ENCODE measurements at places on chromosomes 16 and 17.

DNA sequence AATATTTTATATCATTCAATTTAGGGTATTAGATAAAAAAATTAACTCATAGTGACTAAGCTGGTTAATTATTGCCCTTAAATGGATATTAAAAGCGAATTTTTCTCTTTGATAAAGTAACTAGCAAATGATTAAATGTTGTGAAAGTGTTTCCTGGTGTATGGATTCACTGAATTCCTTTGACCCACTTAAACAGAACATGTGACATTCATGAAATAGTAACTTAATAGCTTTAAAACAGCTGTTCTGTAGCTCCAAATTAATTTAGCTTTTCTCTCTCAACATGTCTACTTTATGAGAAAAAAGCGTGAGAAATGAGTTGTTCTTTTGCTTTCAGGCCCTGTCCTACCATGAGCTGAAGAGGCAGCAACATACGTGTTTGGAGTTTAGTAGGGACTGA is 36.4 kb upstream of the APPBP2 start:
- no peak for DNase-seq

DNA sequence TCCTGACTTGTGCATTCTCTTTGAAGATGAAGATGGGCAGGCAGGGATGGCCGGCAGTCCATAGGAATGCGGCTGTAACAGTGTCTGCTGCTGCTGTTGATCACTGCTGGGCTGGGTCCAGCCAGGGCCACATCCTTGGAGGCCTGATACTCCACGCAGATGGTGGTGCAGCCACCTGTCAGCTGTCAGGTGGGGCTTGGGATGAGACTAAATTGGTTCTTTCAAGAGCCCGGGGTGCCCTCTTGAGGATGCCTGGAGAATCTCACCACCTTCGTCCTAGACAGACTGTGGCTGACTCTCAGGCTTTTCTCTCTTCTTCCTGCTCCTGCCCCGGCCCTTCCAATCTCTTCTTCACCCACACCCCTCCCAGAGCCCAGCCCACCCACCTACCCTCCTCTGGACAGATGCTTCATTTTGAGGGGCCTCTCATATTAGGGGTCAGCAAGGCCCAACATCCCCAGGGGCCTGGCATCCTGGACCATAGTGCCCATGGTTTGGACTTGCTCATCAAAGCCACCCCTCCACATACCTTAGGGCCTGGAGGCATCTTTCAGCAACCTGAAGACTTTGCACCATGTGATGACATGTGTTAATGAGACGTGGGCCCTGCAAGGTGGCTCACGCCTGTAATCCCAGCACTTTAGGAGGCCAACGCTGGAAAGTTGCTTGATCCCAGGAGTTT is 19.1 kb downstream of the OSBPL7 start:
- DNase-seq, result peak; percentile 51

DNA sequence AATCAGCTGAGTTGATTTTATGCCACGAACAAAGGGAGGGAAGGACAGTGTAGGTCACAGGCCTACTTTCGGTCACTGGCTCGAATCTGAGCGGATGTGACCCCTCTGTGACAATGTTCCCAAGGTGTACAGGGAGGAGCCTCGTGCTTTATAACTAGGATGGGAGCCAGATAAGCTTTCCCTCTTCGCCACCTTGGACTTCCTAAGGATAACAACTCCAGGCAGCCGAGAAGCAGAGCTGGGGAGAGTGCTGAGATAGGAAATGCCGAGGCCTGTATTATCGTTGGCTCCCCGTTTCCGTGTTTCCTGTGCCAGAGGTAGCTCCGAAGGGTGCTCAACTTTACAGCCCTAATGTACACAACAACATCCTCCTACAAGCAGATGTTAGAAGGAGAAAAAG is 217.8 kb upstream of the IRX3 start:
- no peak for DNase-seq

DNA sequence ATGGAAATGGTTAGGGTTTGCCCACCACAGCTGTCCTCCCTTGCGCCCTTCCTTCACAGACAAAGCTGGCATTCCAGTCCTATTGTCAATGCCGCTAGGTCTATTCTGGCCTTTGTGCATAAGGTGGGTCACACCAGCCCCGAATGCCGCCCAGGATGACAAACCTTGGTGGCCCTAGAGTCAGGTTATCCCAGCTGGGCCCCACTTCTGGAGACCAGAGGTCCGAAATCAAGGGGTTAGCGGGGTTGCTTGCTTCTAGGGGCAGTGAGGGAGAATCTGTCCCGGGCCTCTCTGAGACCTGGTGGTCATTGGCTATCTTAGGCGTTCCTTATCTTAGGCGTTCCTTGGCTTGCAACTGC is 472.1 kb downstream of the SOX9 start:
- DNase-seq, result no peak

DNA sequence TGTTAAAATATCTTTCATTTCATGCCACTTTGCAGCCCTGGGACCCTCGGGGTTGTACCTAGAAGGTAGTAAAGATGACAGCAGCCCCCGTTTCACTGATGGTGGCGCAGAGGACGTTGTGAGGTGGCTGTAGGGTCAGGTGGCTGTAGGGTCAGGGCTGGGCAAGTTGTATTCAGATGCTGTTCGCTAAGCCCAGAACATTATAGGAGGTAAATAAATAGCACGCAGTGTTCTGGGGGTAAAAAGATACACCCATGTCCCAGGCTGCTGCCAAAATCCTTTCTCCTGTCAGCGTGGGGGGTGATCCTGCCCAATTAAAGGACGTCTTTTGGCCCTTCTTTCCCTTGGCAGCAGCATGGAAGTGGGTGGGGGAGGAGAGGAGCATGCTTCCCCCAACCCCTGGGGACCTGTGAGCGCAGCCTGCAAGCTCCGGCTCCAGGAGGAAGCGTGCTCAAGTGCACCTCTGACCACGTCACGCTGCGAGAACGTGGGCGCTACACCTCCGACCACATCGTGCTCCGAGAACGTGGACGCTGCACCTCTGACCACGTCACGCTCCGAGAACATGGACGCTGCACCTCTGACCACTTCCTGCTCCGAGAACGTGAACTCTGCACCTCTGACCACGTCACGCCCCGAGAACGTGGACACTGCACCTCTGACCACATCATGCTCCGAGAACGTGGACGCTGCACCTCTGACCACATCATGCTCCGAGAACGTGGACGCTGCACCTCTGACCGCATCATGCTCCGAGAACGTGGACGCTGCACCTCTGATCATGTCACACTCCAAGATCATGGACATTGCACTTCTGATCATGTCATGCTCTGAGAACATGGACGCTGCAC is 182.1 kb downstream of the RPTOR start:
- DNase-seq, result no peak

DNA sequence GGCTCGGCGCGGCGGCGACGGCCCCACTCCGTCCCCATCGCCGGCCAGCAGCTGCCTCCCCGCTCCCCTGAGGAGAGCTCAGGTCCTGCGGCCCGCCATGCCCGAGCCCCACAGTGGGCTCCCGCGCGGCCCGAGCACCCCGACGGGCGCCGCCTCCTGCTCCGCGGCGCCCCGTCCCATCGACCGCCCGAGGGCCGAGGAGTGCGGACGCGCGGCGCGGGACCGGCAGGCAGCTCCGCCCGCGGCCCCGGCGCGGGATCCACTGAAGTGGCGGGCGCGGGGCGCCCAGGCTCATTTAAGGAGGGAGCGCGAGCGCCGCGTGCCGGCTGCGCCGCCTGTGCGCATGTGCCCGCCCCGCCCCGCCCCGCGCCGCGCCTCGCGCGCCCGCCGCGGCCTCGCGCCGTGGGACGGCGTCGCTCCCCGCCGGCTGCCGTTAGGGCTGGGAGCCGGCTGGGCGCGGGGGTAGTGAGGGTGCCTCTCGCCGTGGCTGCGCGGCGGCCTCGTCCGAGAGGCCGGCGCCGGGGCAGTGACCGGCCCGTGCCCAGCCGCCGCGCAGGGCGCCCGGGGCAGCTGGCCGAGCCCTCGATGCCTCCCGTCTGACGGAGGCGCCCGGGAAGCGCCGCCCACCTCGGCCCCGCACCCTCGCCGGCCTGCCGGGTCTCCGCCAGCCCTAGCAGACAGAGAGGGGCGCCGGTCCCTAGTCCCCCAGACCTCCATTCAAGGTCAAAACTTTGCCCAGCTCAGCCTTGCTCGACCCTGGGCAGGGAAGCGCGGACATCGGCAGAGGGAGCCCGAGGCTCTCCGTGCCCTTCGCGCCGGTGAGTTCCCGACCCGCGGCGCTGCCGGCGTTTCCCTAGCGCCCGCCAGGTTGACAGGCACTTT is at the start of gene NETO2:
Gene NETO2 (minus strand): TSS at position 269 of the 882 bp plus-strand sequence. CDS start 333 bp downstream, outside the sequence.
- DNase-seq, result peak; percentile 58

- DNase-seq, result no peak
These were observed 122.3 kb upstream of the CIBAR2 start for GRCh38 chr16:85234310-85235204.

DNA sequence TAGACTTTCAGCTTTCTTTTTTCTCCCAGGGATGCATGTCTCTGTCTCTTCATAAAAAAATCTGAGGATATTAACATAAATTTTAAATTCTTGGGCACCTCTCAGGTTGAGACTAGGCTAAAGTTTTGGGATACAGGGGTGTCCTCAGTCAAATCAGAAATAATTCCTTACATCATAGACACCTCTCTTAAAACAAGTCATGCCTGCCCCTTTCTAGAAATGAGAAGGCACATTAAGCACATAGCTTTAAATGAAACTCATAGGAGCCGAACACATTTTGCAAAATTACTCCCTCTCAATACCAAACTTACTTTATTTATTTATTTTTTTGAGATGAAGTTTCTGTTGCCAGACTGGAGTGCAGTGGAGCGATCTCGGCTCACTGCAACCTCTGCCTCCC is 67.3 kb upstream of the BCAR1 start:
- no peak for DNase-seq

DNA sequence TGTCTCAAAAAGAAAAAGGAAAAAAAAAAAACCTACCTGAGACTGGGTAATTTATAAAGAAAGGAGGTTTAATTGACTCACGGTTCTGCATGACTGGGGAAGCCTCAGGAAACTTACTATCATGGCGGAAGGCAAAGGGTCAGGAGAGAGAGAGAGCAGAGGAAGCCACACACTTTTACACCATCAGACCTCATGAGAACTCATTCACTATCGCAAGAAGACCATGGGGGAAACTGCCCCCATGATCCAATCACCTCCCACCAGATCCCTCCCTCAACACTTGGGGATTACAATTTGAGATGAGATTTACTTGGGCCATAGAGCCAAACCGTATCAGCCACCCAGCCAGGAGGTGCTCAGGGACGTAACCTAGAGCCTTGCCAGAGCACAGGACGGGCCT is 20.8 kb downstream of the NAGPA start:
- no peak for DNase-seq

- peak; percentile 47 for DNase-seq
These were observed 162.6 kb upstream of the PLCG2 start for GRCh38 chr16:81616321-81617020.

DNA sequence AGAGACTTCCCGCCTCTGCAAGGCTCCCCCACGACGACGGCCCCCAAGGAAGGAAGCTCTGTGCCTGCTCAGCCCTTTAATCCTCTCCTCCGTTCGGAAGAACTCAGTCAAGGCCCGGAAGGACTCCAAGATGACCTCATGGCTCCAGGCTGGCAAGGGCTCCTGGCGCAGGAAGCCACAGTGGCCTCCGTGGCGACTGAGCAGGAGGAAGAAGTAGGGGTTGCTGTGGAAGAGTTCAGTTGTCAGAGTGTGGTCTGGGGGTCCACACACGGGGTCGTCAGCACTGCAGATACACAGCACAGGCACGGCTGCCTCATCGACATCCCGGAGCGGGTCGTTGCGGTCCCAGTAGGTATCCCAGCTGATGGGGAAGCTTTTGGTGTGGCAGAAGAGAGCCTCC is 4.2 kb downstream of the ABHD15 start:
- DNase-seq, result no peak

DNA sequence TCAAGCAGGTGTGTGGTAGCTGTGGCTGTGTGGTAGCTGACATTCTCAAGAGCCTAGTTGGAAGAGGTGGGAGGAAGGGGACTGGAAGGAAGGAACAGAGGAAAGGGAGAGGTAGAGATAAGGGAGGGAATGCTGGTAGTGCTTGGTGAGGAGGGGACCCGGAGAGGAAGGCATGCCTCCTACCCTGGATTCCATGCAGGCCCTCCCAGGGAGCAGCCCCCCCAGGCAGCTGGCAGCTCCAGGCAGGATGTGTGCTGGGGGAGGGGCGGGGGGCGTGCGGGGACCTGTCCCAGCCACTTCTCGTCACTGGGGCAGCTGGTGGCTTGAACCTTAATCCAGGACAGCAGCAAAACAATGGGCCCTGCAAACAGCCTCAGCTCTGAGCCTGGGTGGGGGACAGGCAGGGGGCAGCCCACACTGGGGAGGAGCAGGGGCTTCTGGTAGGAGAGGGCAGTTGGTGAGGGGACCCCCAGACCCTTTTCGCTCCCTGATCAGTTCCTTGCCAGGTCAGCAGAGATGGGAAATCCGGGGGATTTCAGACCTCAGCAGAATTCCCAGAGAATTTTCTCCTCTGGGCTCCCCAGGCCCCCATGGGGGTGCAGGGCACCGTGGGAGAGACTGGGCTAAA is 27.1 kb downstream of the ARHGAP23 start:
- no peak for DNase-seq

DNA sequence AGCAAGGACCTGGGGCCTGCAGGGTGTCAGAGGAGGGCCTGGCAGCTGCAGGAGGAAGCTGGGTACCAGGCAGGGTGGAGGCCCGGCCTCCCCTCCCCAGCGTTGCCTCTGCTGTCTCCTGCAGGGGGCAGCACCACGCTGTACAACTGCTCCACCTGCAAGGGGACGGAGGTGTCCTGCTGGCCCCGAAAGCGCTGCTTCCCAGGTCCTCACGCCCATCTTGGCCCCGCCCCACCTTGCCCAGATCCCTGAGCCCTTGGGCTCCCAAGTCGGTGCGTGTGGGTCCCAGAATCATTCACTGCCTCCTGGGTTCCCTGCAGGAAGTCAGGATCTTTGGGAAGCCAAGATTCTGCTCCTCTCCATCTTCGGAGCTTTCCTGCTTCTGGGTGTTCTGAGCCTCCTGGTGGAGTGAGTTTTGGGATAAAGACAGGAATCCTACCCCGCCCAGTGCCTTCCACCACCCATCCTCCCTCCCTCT is 1.2 kb downstream of the TMEM95 start:
- peak; percentile 73 for DNase-seq

DNA sequence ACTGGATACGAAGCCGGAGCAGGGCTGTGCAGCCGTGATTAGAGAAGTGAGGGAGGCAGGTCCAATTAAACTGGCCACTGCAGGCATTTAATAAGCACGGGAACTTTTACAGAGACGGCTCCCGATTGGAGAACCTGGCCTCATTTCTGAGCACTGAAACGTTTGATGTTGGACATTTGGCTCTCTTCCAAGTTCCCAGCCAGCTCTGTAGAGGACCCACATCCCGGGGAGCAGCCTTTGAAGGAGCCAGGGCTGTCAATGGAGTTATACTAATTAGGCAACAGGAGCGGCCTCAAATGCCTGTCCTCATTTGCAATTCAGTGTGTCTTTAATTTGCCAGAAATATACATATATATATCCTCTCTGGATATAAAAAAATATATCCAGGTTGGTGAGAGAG is 499.4 kb upstream of the C16orf82 start:
- no peak for DNase-seq
